ENCODE measurements at places on chromosomes 5 and 9.

- no peak for DNase-seq
- no peaks in the 10 kb centered on the region for H3K36me3 ChIP-seq
- no peak overlapping the region for H3K4me3 ChIP-seq
- H3K27ac ChIP-seq: no peak overlapping the region
- H3K27me3 ChIP-seq: peaks cover 10% of the 10 kb centered on the region
These were observed 20.5 kb upstream of the OR2K2 start for GRCh38 chr9:111350556-111350955.

DNA sequence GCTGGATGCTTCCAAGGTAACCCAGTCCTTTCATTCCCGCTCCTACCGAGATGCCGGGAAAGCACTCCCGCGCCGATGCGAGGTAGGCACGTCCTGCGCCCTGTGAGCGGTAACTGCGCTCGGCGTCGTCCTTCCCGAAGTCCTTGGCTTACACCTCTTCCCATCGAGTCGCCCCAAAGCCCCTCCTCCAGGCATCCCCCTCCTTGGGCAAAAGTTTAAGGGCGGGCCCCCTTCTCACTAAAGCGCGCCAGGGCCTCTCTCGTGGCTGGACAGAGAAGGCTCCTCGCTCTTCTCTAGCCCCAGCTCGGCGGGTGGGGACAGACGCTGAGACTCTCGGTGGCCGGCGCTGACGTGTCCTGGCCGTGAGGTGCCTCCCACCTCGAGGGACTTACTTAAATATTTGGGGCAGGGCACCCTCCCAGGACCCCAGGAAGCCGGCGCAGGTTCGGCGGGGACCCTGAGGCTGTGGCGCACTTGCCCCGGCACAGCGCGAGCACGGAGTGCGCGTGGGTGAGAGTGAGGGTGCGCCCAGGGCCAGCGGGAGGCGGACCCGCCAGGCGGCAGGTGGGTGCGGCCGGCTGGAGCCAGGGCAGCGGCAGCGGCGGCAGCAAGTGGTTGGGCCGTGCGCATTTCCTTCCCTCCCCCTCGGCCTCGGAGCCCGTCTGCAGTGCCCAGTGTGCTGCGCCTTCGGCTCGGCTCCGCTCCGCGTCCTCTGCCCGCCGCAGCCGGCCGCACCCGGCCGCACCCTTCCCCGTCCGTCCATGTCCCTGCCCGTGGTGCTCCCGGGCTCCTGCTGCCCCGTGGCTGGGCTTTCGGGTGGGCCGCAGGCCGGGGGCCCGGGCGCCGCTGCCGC, at the start of gene ENTREP1:
Gene ENTREP1, plus strand, starts transcription at position 667 of the 853 bp plus-strand sequence. Its CDS starts 95 bp downstream, at position 762.
- H3K4me1 ChIP-seq: no peaks in the 10 kb centered on the region
- H3K27me3 ChIP-seq: peaks cover 45% of the 10 kb centered on the region
- H3K27ac ChIP-seq: no peak within 1 kb of the TSS
- H3K4me3 ChIP-seq: no peak within 1 kb of the TSS
- DNase-seq: no peak

DNA sequence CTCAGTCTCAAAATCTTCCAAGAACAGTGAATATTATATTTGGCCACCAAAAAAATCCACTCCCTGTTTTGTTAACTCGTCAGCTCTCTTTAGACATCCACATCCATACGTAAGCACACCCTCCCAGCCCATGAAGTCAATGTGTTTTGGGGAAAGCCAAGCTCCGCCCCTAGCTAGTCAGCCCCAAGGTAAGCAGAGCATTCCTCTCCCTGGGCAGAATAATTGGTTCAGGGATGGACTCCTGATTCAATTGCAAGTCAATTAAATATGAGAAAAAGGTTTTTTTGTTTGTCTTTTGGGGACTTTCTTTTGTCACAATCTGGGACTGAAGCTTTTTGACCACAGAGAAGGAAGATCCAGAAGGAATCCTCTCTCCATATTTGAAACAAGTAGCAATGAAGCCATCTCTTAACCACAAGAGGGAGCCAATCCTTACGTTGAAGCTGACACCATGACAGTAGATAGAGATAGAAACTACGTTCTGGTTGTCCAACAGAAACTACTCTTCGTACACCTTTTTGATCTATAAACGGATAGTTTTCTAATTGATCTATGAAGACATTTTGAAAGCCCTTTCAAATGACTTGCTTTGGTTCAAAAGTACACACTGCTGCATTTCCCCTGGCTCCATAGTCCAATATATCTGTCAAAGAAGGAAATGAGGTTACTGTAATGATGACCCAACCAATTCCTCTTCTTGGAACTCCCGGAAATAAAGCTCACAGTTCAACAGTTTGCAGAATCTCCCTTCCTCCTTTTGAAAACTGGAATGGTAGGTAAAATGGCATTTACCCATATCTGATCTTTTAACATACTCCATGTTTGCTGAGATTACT, 166.4 kb downstream of the TLE1 start:
- no peak for DNase-seq
- no peak overlapping the region for H3K27ac ChIP-seq
- no peak overlapping the region for H3K4me3 ChIP-seq

GRCh38 chr9:136110082-136111061, 8.3 kb downstream of the TMEM250 start:
- H3K4me1 ChIP-seq: peaks cover 87% of the 10 kb centered on the region
- DNase-seq: peak; percentile 61
- peak overlapping the region; percentile 87 for H3K4me3 ChIP-seq
- H3K27ac ChIP-seq: peak overlapping the region; percentile 98

DNA sequence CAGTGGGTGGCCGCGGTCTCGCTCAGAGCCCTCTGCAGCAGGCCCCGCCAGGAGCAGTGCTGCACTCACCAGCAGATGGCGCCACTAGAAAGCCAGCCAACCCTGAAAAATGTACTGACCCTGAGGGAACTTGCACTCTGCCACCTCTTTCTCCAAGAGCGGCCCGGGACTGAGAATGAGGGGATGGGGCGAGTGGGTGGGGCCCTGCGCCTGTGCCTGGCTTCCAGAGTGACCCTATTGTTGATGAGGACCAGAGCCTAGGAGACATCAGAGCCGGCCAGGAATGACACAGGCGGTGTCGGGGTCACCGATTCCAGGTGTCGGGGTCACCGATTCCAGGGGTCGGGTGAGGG, 2.9 kb upstream of the IL17B start:
- peak; percentile 78 for DNase-seq
- H3K27me3 ChIP-seq: peaks cover 2% of the 10 kb centered on the region
- no peaks in the 10 kb centered on the region for H3K4me1 ChIP-seq
- H3K27ac ChIP-seq: no peak overlapping the region

- no peak overlapping the region for H3K27ac ChIP-seq
- H3K36me3 ChIP-seq: no peaks in the 10 kb centered on the region
- H3K4me3 ChIP-seq: no peak overlapping the region
These were observed 98.3 kb downstream of the BASP1 start for GRCh38 chr5:17315710-17316221.

GRCh38 chr5:170504616-170505266, 921 bp downstream of the KCNIP1 start:
- H3K27ac ChIP-seq: no peak overlapping the region
- no peak for DNase-seq
- H3K36me3 ChIP-seq: no peaks in the 10 kb centered on the region
- peaks cover 41% of the 10 kb centered on the region for H3K27me3 ChIP-seq

- no peak for DNase-seq
- no peak overlapping the region for H3K4me3 ChIP-seq
- no peak overlapping the region for H3K27ac ChIP-seq
- H3K27me3 ChIP-seq: no peaks in the 10 kb centered on the region
- H3K4me1 ChIP-seq: no peaks in the 10 kb centered on the region
These were observed 123.6 kb downstream of the ELAVL2 start for GRCh38 chr9:23702311-23702922.

- H3K4me1 ChIP-seq: peaks cover 3% of the 10 kb centered on the region
- no peaks in the 10 kb centered on the region for H3K27me3 ChIP-seq
These were observed 13.4 kb upstream of the GAPT start for GRCh38 chr5:58477760-58478376.

DNA sequence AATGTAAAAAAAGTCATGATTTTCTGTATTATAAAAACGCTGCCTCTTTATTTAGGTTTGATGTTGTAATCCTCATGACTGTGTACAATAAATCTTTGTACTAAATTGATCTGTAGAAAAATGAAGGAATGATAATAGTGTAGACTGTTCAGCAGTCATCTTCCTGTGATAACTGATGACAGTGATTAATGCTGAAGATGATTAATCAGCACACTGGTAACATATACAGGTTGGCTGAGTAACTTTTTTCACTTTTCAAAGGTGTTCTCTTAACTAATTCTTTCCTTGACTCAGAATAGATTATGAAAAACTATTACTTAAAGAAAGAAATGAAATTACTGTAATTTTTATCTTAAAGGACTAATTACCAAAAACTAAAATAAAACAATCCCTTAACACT, 122.5 kb downstream of the RFX3 start:
- H3K4me3 ChIP-seq: no peak overlapping the region
- no peak for DNase-seq
- H3K27ac ChIP-seq: no peak overlapping the region
- no peaks in the 10 kb centered on the region for H3K27me3 ChIP-seq
- peaks cover 3% of the 10 kb centered on the region for H3K4me1 ChIP-seq

- H3K27me3 ChIP-seq: peaks cover 18% of the 10 kb centered on the region
- H3K27ac ChIP-seq: no peak overlapping the region
- no peaks in the 10 kb centered on the region for H3K4me1 ChIP-seq
- no peak overlapping the region for H3K4me3 ChIP-seq
- DNase-seq: no peak
These were observed 26.0 kb downstream of the PRDM6 start for GRCh38 chr5:123115020-123115419.

DNA sequence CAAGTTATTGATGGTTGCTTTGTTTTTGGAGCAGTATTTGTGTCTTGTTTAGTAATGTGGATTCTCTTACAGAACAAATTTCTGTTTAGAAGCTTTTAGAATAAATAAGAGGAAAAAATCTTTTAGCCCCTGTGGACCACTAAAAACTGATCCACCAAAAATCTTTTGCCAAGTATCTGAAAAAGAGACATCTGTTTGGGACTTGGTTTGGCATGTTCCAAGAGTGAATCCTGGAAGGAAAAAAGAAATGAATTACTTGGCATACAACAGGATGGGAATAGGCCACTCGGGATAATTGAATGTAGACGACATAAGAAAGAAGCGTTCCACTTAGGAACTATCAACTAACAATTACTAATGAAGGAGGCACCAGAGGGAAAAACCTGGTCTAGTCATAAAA, 1350.1 kb upstream of the C9orf72 start:
- no peaks in the 10 kb centered on the region for H3K27me3 ChIP-seq
- H3K4me3 ChIP-seq: no peak overlapping the region
- no peak overlapping the region for H3K27ac ChIP-seq
- no peaks in the 10 kb centered on the region for H3K4me1 ChIP-seq
- no peak for DNase-seq

GRCh38 chr5:153756540-153756939, 266.1 kb downstream of the GRIA1 start:
- H3K4me3 ChIP-seq: no peak overlapping the region
- no peak for DNase-seq
- peaks cover 3% of the 10 kb centered on the region for H3K27me3 ChIP-seq
- no peak overlapping the region for H3K27ac ChIP-seq
- no peaks in the 10 kb centered on the region for H3K4me1 ChIP-seq

DNA sequence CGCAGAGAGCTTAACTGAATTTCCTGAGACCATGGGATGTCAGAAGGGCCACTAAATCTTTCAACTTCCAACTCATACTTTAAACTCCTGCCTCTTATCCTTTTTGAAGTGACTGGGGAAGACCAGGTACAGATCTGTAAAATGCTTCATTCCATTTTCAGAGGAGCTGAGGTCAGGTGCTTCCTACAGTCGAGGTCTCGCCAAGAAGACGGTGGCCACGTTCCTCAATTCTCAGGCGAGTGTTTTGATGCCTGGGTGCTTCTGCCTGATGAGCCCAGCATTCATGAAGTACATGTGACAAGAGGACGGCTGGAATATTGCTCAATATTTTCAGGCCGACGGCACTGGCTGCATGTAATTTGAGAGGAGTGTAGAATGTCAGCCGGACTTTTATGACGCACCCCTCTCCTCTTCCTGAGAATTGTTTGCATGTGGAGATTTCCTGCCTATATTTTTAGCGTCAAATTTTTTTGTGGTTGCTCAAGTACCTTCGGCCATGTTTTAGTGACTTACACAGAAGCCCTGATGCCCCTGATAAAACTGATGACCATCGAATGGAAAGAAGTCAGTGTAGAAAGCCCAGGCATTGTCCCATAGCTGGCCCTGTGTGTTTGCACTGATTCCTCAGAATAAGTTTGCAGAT, 38.8 kb upstream of the GLRX start:
- peaks cover 44% of the 10 kb centered on the region for H3K4me1 ChIP-seq
- DNase-seq: no peak
- peaks cover 2% of the 10 kb centered on the region for H3K27me3 ChIP-seq
- no peak overlapping the region for H3K27ac ChIP-seq
- H3K36me3 ChIP-seq: no peaks in the 10 kb centered on the region
- no peak overlapping the region for H3K4me3 ChIP-seq

DNA sequence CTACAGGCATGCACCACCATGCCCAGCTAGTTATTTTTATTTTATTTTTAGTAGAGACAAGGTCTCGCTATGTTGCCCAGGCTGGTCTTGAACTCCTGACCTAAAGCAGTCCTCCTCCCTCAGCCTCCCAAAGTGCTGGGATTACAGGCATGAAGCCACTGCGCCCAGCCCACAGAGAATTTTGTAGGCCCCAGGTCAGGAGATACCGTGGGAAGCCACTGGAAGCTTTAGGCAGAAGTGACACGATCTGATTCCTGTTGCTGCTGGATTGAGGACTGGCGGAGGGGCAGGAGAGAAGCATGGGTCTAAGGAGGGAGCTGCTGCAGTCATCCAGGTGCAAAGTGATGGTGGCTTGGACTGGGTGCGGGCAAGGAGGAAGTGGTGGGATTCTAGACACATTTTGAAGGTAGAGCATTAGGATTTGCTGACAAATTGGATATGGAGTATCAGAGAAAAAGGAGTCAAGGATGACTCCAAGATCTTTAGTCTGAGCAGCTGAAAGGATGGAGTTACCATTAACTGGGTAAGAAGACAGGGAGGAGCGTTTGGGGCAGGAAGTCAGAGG, 20.7 kb downstream of the TCF7 start:
- H3K4me1 ChIP-seq: peaks cover 97% of the 10 kb centered on the region
- no peak overlapping the region for H3K4me3 ChIP-seq
- peak overlapping the region; percentile 51 for H3K27ac ChIP-seq
- H3K27me3 ChIP-seq: no peaks in the 10 kb centered on the region
- peaks cover 65% of the 10 kb centered on the region for H3K36me3 ChIP-seq
- DNase-seq: no peak

- H3K36me3 ChIP-seq: no peaks in the 10 kb centered on the region
- no peak overlapping the region for H3K4me3 ChIP-seq
- DNase-seq: no peak
- no peaks in the 10 kb centered on the region for H3K4me1 ChIP-seq
- no peaks in the 10 kb centered on the region for H3K27me3 ChIP-seq
These were observed 26.0 kb upstream of the GNA14 start for GRCh38 chr9:77673941-77674791.

All from activated CD8-positive, alpha-beta T cell treated with anti-CD3 and anti-CD28 coated beads, Interleukin-2, amount 10 ng/mL, durations not matched to agents 7 days and 5 days (primary cell).